Right forelimb (tissue), 1 donor: ENCODE measurements at places on chromosomes 13 and 19.

DNA sequence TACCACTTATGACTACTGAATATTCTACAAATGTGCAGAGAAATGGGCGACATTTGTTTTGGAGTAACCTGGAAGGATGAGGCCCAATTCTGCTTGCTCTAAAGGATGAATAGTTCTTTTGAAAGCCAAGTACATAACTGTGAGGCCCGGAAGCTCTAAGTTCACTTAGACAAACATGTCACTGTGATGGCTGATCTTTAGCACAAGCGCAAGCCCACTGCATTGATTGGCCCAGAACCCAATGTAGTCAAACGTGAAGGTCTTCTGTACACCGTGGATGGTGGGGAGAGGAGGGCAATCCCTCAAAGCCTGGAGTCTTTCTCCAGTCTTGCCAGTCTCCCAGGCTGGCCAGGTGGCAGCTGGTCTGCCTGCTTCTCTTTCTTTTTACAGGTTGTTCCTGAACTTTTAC lies 139.6 kb downstream of the RFC3 start:
- DNase-seq: no peak

- DNase-seq: no peak
These were observed 121.0 kb downstream of the MRPL57 start for GRCh38 chr13:21297447-21297846.

GRCh38 chr19:54502518-54503048 lies at the start of gene LAIR2:
Gene LAIR2 (plus strand): TSS chr19:54502831. CDS start chr19:54502919, 88 bp downstream.
- no peak for DNase-seq

DNA sequence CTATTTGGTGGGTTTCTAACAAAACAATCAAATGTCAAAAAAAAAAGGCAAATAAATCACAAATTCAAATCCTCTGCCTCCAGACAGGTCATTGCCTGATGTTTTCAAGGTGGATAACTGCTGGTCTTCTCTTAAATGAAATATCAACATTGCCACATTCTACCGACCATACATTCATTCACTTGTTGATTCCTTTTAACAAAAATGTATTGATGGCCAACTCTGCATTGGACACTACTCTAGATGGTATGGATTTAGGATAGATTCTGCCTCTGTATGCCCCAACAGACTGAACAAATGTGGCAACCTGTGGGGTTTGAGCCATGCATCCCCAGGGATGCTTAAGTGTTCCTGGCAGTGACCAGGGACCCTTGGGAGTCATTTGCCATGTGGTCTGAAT lies 87.6 kb upstream of the STK24 start:
- DNase-seq: no peak
